ENCODE measurements at places on chromosomes 3 and 15.

DNA sequence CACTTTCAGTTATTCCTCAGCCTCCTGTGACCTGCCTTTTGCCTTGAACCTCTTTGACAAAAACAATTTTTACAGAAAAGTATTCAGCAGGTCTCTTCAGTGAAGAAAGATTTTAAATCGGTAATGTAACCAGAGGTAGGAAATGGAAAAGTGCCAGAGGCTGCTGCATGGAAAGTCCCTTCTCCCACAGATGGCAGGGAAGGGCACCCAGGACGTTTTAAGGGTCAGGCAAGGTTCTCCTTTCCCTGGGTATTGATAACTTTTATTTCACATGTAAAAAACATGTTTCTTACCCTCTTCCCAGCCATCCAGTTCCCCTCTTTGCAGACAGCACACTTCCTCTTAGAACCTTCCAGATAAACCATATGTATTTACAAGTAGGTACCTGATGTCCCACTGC lies 185.6 kb downstream of the OR4M2 start:
- DNase-seq = no peak

DNA sequence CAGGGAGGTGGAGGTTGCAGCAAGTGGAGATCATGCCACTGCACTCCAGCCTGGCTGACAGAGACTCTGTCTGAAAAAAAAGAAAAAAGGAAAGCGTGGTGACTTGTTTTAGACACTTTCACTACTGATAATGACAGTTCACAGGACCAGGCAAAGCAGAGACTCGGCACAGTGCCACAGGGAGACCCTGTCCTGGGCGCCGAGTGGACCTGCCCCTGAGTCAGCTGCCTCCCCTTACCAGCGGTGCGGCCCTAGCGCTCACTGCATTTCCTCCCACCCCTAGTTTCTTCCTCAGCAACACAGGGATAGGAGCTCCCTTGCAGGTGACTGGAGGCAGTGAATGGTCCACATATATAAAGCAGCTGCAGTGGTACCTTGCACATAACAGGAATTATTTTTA lies 38.7 kb upstream of the NSMCE3 start:
- DNase-seq = no peak

- DNase-seq = no peak
Observed at GRCh38 chr3:51304230-51304629, 80.9 kb upstream of the MANF start.

DNA sequence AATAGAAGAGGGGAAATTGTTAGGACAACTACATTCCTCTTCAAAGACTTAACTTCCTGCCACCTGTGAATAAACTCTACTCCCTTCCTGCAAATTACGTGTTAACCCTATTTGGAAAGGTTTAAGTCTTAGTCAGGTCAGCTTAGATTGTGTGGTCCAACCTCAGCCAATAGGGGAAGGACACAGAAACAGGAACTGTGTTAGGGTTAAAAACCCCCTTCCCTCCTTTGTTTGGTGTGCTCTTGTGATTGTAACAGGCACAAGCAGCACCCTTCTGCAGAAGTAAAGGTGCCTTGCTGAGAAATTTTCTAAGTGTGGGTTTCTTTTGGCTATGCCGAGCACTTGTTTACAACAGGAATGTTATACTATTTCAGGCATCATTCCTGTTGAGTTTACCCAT lies 45.0 kb upstream of the FSTL1 start:
- peak; percentile 54 for DNase-seq

DNA sequence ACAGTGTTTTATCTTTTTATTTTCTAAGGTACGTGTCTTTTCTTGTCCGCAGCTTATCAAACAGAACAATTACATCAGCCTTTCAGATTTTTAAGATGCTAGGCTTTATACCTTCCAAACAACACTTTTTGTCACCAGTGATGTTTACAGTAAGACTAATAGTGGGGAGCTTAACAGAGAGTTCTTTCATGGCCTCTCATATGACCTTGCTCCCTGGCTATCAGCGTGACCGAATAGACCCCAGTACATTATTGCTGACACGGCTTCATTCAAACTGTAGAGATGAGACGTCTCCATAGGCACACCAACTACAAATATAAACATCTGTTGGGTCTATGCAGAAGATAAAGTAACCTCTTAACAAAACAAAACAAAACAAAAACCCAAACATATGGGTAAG lies 477.6 kb upstream of the KCNMB2 start:
- DNase-seq = no peak

- no peak for DNase-seq
Observed at GRCh38 chr15:63192619-63193206, 3.3 kb downstream of the RAB8B start.

- DNase-seq = no peak
Observed at GRCh38 chr15:67251318-67251717, 3.1 kb downstream of the AAGAB start.

DNA sequence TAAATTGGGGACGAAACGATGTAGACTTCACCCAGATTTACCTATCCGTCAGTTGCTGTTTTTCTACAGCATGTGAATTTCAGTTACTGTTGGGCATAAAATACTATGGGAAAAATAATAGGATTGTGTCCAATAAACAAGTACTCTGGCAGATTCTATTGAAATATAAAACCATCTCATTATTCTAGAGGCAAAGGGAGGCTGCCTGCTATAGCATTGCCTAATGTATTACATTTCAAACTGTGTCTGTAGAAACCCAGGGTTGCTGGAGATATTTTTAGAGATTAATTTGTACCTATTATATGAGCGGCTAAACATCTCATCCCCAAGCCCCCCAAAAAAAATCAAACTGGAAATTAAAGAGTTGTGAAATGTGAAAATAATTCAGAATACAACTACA lies 159.6 kb upstream of the IL12A start:
- DNase-seq = no peak

DNA sequence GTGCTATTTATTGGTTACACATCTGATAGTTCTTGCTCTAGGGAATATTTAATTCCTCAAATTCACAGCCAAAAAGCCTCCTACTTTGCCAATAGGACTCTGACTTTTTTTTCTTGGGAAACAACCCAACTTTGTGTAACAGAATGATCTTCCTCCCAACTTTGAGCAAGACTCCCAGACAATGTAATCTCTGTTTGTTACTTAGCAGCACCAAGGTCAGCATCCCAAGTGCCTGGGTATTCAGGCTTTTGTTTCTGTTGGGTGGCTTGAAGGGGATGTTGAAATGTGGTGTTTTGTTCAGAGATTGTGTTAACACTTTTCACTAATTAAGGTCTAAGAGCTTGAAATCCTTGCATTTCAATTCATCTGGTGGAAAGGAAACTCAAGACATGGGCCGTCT lies 115.8 kb downstream of the ADAMTS9 start:
- peak; percentile 36 for DNase-seq

GRCh38 chr3:113431811-113432210 lies 9.5 kb downstream of the CFAP44 start:
- peak; percentile 4 for DNase-seq

DNA sequence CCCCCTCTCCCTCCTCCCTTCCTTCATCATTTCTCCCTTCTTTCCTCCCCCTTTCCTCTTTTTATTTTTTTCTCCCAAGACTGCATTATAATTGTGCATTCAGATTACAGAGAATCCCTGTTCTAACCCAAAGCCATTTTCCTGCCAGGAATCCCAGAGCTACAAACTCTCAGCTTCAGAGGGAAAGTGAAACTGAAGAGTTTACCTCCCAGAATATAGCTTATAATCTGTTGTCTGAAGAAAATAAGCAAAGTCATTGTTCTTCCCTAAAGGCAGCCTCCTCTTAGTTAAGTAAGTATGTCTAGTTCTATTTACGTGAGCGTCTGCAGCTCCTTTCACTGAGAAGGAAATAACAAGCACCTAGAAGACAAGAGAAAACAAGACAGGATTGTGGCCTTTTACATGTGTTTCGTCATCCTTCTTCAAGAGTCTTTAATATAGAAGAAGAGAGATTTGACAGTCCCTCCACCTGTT lies 97.2 kb downstream of the CHST2 start:
- no peak for DNase-seq

DNA sequence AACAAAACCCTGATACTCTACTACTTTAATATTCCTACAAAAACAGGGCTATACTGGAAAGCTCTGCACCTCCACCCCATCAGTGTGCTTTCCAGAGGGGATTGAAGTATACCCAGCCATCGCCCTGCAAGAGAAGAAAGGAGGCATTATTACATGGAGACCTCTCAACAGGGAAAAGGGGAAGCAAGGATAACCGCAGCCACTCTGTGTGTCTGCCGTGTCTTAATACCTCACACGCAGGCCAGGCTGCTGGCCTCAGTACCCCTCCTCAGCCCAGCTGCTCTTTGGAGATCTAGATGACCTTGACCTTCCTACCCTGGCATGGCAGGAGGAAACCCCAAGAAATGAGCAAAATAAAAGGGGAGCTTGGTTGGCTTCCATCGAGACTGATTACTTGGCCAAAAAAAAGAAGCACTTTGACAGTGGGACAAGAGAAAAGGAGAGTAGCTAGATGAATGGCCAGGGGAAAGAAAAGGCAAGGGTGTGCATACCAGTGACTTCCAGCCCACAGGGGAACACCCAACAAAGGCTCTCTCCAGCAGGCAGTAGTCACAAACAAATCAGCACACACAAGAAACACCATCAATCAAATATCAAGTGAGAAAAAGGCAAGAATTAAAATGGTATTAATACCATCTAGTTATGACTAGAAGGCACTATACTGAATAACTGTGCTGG lies 129.4 kb downstream of the STT3B start:
- no peak for DNase-seq

DNA sequence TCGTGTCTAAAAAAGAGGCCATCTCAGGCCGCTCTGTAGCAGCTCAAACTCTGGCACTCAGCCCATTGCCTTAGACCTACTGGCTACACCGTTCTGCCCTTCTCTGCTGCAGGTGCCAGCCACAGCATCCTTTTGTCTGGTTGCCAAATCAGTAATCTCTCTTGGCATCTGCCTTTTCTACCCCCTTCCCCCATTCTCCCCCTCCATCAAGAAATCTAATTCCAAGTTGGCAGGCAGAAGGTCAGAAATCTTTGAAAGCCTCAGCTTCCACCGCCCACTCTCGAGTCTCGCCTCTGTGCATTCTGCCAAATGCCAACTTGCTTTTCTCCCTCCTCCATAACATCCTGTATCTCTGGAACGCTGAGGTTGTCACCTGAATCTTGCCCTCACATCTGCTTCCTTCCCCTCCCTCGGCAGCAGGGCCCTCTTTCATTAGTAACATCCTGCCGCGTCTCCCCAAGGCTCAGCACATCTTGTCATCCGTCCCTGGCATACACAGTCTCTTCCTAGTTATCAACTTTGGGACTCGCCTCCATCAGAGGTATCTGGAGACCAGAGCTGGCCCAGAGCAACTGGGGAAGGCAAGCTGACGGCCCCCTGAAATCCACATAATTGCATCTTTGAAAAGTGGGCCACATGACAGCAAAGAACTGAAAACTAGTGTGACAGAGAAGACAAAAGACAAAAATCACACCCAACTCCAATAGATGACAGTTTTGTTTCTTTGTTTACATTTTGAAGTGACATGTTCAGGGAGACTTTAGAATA lies 312.0 kb upstream of the CCDC54 start:
- DNase-seq = peak; percentile 21

DNA sequence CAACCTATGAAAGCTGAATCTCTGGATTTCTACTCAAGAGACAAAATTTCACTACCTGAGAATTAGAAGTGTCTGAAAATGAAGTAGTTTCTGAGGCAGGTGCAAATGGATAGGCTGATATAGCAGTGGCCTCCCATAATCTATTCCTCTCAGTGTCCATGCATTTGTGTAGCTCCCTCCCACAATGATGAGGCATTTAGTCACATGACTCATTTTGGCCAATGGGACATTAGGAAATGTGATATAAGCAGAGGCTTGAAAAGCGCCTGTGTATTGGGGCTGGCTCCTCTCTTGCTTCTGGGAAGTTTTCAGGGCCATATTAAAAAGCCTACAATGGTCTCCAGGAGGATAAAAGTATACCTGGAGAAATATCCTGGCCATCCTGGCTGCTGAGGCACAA lies 79.7 kb upstream of the MRPL3 start:
- no peak for DNase-seq

DNA sequence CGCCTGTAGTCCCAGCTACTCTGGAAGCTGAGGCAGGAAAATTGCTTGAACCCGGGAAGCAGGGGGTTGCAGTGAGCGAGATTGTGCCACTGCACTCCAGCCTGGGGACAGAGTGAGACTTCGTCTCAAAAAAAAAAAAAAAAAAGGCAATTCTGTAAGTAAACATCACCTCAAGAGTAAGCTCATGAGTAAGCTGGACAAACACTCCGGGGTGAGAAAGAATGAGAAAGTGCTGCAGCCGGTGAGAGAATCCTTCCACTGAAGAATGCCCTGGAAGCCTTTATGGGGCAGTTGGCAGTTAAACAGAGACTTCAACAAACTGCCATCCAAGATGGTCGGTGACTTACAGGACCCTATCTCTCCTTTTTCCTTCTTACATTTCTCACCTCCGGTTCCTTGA lies 47.5 kb downstream of the FEZF2 start:
- no peak for DNase-seq

DNA sequence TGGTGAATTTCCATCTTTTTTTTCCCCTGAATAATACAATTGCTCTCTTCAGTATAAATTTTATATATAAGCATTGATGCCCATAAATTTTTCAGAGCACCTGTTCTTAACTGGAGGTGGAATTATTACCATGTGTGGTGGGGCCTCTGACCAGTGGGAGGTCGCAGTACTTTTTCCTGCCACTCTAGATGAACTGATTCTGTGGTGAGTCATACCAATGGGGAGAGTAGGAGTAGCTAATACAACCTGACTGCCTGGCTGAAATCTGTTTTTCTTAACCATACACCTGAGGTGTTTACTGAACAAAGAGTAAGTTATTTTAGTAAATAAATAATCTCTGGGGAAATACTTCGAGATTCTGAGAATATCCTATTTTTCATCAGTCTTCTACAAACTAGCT lies 67.2 kb downstream of the UNC13C start:
- DNase-seq = no peak

- DNase-seq = no peak
Observed at GRCh38 chr3:189038773-189039745, 132.7 kb upstream of the TPRG1 start.

DNA sequence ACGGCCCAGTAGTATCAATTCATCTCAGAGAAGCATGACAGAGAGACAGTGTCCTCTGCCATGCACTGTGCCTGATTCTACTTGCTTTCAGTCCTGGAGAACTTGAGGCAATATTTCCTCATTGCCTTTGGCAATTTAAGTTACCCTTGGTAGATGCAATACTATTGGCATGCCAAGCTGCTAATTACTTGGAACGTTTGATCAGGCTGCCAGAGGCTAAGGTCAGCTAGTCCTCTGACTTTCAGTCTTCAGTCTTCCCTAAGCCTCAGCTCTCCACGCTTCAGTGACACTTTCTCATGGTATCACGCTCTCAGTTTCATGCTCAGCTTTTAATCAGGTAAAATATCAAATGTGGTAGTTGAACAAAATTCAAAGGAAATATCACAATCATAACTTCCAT lies 13.1 kb upstream of the OSBPL11 start:
- DNase-seq = no peak

Data from cardiac fibroblast (primary cell).